ENCODE measurements at places on chromosomes 7 and 10.

- no peak for DNase-seq
Measured at GRCh38 chr10:105473170-105473569, 832.1 kb downstream of the SORCS3 start.

DNA sequence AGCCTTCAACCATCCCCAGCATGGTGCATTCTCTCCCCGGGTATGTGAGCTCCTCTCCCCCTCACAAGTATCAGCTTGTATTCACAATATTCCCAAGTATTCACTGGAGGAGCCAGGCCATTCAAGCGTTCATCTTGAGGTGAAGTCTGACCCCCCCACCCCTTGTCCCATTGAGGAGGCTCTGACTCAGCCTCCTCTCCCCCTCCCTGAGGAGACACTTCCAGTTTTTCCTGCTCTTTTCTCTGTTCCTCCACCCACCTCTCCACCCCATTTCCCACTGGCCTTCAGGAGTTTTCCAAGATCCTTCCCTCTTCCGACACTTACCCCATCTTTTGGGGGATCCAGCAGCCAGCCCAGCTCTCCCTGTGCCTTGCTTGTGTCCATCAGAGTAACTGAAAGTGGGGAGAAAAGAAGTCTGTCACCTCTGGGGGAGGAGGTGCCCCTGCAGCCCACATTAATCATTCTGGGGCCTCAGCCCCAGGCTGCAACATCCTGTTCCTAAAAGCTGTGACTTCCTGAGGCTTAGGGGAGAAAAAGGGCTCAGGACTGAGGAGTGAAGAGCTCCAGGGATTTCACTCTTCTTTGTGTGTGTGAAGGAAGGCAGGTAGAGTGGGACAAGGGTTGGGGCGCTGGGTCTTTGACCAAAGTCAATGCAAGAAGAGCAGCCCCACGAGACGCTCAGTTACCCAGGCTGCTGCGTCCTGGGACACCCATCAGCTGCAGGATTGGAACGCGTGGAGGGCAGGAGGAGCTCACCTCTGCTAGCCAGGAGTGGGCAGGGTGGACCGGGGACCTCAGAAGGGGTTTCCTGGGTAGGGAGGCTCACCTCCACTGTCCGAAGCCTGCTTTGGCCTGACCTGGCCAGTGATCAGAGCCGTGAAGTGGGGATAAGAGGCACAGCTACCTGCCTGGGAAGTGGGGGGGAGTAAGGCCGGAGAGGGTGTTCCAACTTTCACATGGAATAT, 1.1 kb downstream of the EPHA1 start:
- no peak for DNase-seq

DNA sequence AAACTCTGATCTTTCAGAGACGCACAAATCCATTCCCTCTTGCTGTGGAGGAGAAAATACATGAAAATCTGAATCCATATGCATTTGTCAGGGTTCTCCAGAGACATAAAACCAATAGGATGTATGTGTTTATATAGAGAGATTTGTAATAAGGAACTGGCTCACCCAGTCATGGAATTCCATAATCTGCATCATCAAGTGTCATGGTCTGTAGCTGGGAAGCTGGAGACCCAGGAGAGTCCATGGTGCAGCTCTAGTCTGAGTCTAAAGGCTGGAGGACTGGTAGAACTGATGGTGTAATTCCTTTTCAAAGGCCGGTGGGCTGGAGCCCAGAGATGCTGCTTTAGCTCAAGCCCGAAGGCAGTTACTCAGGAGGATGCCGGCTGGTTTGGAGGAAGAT, 134.0 kb downstream of the TCF7L2 start:
- DNase-seq, result no peak

DNA sequence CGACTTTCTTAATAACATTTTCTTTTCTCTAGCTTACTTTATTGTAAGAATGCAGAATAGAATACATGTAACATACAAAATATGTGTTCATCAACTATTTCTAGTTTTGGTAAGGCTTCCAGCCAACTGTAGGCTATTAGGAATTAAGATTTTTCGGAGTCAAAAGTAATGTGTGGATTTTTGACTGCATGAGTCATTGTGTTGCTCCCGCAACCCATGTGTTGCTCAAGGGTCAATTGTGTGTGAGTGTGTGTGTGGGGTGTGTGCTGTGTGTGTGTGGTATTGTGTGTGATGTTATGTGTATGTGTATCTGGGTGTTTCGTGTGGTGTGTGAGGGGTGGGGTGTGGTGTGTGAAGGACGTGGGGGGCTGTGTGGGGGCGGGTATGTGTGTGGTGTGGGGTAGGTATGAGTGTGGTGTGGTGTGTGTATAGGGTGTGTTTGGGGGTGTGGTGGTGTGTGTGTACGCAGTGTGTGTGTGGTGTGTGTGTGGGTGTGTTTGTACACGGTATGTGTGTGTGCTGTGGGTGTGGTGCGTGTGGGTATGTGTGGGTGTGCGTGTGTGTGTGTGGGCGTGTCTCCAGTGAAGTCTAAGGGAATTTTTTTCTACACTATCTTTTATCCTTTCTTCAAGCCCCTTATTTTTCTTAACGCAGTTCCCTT, 60.5 kb downstream of the RSU1 start:
- DNase-seq, result peak; percentile 20

DNA sequence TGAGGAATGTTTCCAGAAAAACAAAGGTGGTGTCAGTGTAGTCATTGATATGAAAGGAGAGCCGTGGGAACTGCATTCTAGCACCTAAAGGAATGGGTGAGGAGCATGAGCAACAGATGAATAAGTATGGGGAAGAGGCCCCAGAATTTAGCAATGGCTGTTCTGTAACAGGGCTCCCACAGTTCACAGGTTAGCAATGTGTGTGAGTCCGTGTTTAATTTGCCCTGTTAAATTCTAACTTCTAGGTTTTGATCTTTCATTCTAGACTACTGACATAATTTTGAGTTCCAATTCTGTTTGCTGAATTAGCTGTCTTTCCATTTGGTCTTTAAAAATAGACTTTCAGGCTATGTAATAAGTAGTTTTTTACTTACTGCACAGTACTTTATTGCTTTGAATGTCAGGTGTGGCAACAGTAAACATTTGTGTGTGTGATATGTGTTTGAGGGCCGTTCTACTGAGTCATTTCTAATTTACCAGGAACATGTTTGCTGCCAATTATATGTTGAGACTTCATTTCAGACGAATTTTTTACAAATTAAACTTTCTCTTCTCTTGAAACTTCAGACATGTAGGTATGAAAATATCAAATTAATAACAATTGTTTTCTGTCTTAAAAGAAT, 8.8 kb downstream of the STK17A start:
- peak; percentile 31 for DNase-seq

DNA sequence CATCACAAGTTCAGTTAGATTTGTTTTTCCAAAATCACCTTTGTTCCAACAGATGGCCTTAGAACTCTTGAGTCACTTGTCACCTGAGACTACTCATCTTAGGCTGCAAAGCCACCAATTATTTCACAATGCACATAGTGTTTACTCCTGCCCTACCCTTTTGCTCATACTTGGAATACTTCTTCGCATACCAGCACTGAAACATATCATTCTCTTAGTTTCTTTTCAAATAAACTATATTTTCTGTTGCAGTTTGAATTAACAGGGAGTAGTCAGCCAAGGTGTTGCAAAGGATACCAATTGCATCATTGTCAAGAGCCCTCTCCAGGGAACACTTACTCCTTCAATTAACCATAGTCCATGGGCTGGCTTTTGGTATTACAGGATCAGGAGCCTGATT, 71.0 kb downstream of the CASD1 start:
- DNase-seq, result peak; percentile 62

- DNase-seq, result no peak
Measured at GRCh38 chr7:31702354-31702753, 15.3 kb downstream of the PPP1R17 start.

- DNase-seq, result no peak
Measured at GRCh38 chr7:92732316-92733036, 103.9 kb downstream of the CDK6 start.

DNA sequence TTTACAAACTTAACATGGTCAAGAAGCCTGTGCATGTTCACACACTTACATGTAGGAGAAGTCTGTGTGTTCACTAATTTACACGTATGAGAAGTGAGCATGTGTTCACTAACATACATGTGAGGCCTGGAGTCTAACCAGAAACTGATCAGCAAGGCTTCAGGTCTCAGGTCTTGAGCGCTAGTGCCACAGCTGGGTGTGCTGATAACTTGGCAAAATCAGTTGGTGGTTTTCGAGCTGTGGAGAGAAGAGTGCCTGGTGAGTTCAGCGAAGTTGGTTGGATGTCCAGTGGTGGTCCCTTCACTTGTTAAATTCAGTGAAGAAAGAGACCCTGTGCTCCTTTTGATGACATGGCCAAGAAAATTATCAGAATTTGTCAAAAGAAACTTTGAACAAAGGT, 98.7 kb downstream of the CELF2 start:
- DNase-seq, result no peak

GRCh38 chr10:126210051-126210651, 178.1 kb downstream of the ADAM12 start:
- no peak for DNase-seq

GRCh38 chr10:51986516-51986915, 287.1 kb upstream of the CSTF2T start:
- DNase-seq, result no peak

- no peak for DNase-seq
Measured at GRCh38 chr7:13161125-13161524, 473.7 kb downstream of the ARL4A start.

- peak; percentile 72 for DNase-seq
Measured at GRCh38 chr10:5976512-5977470, 552 bp downstream of the IL15RA start.

GRCh38 chr7:96026611-96027010, 254.3 kb downstream of the DYNC1I1 start:
- no peak for DNase-seq

DNA sequence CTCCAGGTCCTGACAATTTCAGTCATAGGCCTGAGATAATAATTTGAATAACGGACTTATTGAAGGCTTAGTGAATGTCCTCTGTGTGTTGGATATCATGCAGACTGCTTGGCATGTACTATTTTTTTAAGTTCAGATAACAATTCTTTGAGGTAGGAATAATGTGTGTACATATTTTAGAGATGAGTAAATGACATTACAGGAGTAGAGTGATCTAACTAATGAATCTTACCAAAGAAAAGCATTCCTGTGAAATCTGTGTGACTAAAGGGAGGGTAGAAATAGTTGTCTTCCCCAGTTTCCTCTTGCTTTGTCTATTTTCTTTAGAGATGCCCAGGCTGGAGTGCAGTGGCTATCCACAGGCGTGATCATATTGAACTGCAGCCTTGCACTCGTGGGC, 391.8 kb upstream of the ETV1 start:
- DNase-seq, result peak; percentile 34

DNA sequence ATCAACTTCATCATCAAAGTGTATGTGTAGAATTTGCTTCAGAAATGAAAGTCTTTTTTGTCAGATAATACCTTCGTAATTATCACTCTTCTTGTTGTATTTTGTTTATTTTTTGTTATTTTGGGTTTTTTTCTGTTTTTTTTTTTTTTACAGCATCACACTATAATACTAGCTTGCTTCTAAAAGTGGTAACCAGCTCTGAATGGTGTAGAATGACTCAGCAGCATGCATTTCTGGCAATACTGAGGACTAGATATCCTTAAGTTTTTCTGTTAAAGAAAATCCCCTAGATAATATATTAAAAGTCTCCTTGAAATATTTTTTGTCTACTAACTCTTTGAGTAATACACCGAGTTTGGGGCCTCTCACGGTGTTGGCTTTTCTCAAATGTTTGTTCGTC, 109.1 kb downstream of the LMBR1 start:
- peak; percentile 11 for DNase-seq

DNA sequence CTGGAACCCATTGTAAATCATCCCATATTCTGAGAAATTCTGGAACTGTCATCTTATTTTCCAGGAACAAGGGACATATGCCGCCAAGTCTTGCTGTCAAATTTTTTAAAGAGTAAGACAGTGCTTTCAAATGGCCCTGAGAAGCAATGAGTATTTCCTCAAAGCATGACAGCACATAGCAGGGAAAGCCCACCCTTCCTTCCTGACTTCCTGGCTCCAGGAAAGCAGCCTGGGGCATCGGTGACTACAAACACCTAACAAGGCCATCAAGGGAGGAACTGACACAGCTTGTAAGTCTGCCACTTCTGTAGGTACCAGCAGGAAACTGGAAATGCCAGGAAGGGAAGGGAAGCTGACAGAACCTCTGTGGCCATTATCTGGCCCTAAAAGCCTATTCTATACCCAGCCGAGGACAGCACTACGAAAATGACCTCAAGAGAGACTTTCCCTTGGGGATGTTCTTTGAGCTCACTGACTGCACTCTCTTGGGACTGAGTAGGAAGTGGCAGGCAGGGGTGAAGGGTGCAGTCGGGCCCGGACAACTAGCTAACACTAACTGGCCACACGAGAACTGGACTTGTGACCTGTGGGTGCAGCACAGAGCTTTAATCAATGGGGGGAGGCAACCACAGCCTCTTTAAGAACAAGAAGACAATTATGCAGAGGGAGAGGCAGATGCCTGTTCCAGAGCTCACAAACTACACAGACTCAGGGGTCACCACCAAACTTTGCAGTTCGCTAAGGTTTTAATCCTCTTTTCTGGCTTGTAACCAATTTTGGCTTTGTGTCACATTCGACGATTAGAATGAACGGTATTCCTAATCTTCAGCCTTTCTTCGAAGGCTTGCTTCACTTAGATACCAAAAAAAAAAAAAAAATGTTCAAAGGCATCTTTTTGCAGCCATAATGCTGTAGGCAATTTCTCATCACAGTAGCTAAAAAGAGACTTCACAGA, 52.0 kb downstream of the GRB10 start:
- no peak for DNase-seq

DNA sequence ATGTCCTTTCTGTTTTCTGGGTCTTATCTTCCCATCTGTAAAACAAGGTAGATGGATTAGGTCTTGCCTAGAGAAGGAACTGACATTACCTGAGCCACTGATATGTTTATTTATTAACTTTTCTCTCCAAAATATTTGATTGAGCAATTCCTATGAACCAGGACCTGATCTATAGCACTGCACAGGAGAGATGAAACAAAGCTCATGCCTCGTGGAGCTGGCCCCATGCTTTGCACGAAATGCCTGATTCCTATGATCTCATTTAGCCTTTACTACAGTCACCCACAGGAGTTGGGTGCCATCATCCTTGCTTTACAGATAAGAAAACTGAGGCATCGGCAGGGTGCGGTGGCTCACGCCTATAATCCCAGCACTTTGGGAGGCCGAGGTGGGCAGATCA, 48.2 kb upstream of the ZMIZ1 start:
- DNase-seq, result no peak

DNA sequence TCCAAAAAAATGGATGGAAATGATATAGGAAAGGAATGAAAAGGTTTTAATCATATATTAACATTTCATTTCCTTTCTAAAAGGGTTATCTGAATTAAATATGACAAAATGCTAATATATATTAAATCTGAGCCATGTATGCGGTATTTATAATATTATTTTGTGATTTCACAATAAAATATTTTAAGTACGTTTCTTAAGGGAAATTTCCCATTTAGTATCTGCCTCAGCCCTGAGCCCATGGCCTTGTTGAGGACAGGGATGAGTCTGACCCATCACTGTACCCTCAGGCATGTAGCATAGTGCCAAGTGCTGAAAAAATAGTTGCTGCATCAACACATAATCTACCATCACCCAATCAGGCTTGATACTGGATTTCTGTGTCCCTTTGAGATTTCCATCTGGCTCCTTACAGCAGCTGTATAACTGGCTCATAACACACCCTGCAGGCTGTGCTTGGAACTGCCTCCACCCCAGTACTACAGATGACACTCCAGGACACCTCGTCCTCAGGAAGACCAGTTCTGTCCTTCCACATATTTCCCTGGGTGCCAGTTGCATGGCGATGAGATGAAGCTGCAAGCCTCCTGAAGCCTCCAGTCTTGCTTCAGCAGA, 59.4 kb upstream of the ASAH2 start:
- no peak for DNase-seq
